ENCODE measurements at places on chromosomes 4 and X.

DNA sequence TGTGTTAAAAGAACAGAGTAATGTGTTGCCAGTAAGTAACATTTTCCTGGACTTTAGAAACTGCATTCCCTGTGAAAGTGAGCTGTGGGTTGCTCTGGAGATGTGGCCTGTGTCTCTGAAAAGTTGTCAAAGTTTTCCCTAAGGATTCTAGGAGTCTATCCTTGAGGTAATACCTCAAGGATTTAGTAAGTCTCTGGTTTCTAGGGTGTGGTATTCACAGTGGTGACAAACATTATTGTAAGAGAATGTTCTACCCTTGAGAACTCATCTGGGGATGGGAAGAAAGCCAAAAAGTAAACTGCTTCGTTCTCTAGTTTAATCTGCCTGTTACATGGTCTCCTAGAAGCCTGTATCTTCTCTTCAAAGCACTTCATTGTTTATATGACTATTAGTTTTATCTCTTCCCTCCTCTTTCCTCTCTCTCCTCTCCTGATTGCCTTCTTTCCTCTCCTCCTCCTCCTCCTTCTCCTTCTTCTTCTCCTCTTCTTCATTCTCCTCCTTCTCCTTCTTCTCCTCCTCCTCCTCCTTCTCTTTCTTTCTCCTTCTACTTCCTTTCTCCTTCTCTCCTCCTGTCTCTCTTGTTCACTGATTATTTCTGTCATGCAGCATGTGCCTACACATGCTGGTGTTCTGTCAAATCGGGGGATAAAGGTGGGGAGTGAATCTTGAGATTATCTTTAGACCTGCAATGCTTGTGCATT is 321.3 kb downstream of the PTTG2 start:
- no peaks in the 10 kb centered on the region for H3K36me3 ChIP-seq
- no peak overlapping the region for H3K4me3 ChIP-seq
- peaks cover 3% of the 10 kb centered on the region for H3K4me1 ChIP-seq

- no peak for DNase-seq
- no peak overlapping the region for H3K27ac ChIP-seq
- H3K4me1 ChIP-seq = peaks cover 55% of the 10 kb centered on the region
- no peaks in the 10 kb centered on the region for H3K27me3 ChIP-seq
These were observed 97.2 kb downstream of the ANXA3 start for GRCh38 chr4:78648640-78649363.

DNA sequence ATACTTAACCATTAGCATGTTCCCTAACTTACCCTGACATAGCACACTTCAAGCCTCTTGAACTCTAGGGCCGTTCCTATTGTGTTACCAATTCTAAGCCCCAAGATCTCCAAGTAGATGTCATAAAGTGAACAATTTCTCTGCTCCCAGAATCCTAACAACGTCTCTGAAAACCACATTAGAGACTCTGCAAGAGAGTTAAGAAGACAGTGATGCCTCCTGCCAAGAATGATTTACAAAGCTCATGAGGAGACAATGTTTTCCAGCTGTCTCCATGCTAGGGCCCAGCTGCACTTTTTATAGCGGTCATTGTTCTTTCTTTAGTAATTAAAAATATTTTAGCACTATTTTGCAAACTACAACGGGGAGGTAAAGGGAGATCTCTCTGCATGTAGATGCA is 358.4 kb downstream of the PPP3CA start:
- H3K4me3 ChIP-seq = no peak overlapping the region
- H3K27me3 ChIP-seq = no peaks in the 10 kb centered on the region
- peaks cover 5% of the 10 kb centered on the region for H3K4me1 ChIP-seq
- H3K36me3 ChIP-seq = no peaks in the 10 kb centered on the region
- H3K27ac ChIP-seq = no peak overlapping the region
- no peak for DNase-seq

- no peak overlapping the region for H3K4me3 ChIP-seq
- H3K27me3 ChIP-seq = no peaks in the 10 kb centered on the region
- no peaks in the 10 kb centered on the region for H3K36me3 ChIP-seq
- no peak for DNase-seq
These were observed 664.5 kb downstream of the PDHA2 start for GRCh38 chr4:96504386-96504785.

DNA sequence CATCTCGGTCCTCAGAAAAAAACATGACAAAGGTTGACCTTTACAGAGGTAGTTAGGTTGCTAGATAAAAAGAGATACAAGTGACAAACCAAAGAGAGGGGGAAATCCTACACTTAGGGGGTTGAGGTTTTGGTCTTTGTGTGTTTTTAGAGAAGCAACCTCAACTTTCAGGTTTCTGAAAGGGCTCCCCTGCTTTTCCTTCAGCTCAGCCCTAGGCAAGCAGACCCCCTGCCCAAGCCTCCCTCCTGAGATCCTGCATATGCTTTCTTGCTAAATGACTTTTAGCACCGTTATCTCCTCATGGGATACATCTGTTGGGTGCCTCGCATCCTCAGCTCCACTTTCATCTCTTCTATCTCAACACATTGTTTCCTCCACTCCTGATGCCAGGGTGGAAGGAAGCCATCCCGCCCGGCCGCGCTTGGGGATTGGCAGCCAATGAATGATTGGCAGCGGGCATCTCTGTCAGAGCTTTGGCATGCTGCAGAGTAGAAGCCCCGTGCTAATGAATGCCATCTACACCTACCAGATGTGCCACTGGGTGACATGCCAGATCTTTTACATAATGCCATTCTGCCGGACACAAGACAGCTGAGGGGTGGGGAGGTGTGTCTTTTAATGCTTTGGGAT is 15.0 kb upstream of the PRDM8 start:
- no peaks in the 10 kb centered on the region for H3K27me3 ChIP-seq
- no peak overlapping the region for H3K4me3 ChIP-seq
- H3K36me3 ChIP-seq = no peaks in the 10 kb centered on the region
- DNase-seq = no peak
- H3K27ac ChIP-seq = no peak overlapping the region
- H3K4me1 ChIP-seq = peaks cover 10% of the 10 kb centered on the region

DNA sequence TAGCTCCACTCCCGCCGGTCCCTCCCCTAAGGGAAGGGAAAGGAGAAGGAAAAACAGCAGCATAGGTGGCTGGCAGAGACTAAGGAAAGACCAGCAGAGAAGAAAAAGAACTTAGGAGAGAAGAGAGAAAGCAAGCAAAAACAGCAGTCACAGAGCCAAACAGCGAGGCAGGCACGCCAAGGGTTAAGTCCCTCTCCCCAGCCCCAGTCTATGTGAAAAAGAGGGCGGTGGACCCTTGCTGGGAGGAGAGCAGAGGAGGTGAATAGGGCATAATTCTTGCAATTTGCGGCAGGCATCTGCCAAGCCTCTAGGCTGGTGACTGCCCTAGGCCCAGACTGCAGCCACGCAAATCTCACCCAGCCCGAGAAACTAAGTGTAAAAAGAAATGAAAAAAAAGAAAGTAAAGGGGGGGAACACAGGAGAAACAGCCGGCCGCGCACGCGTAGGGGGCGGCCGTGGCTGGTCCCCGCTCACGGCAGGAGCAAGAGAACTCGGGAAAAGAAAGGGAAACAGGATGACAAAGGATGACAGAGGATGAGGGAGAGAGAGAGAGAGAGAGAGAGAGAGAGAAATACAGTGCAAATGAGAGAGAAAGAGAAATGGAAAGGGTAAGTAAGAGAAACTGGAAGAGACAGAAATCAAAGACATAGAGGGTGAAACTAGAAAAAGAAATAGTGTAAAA is 48.6 kb downstream of the MAGEA9 start:
- H3K36me3 ChIP-seq = no peaks in the 10 kb centered on the region
- no peaks in the 10 kb centered on the region for H3K4me1 ChIP-seq
- DNase-seq = no peak
- peak overlapping the region; percentile 61 for H3K27ac ChIP-seq
- H3K27me3 ChIP-seq = no peaks in the 10 kb centered on the region

DNA sequence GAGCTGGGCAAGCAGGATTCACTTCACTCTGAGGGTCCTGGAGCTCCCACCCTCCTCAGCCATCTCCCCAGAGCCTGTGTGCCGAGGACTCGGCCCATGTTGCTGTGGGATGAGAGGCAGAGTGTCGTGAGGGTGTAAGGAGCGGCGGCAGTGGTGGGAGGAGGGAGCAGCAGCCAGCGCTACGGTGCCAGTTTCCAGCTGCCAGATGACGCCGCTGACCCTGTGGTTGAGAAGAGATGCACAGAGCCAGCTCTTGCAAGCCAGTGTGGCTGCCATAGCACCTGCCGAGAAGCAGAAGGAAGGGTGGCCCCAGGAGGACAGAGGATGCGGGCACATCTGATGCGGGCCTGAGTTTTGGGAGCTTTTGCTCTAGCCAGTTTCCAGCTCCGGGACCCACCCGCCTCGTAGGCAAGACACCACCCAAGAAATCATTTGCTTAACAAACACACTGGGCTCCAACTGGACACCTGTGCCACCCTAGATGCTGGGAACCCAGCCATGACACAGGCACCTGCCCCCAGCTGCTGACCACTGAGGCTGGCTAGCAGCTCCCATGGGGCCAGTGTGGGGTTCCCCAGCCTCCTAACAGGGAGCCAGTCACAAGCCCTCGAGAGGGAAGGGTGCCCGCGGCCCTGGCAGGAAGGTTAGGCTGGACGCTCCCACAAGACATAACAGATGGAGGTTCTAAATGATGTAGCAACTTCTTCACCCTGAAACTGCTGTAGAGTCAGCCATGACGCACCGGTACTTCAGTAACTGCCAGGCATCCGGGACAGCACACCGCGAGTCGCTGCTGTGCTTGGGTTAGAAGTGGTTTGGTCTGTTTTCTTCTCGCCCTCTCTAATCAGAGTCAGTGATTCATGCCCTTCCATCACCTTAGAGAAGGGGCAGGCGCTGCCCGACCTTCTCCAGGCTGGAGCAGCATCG is 8.9 kb downstream of the MSANTD1 start:
- H3K4me1 ChIP-seq = peaks cover 18% of the 10 kb centered on the region
- no peak overlapping the region for H3K27ac ChIP-seq
- H3K4me3 ChIP-seq = no peak overlapping the region
- H3K36me3 ChIP-seq = no peaks in the 10 kb centered on the region
- peak; percentile 18 for DNase-seq

- no peak overlapping the region for H3K27ac ChIP-seq
- H3K4me3 ChIP-seq = no peak overlapping the region
- H3K27me3 ChIP-seq = no peaks in the 10 kb centered on the region
- no peak for DNase-seq
- no peaks in the 10 kb centered on the region for H3K36me3 ChIP-seq
These were observed 78.1 kb downstream of the HTRA3 start for GRCh38 chr4:8347660-8348059.

- no peaks in the 10 kb centered on the region for H3K36me3 ChIP-seq
- DNase-seq = no peak
- no peaks in the 10 kb centered on the region for H3K27me3 ChIP-seq
- no peak overlapping the region for H3K4me3 ChIP-seq
These were observed 2326.8 kb upstream of the AGA start for GRCh38 chr4:179768996-179769395.

GRCh38 chr4:105197777-105198176 is 51.1 kb downstream of the TET2 start:
- H3K36me3 ChIP-seq = no peaks in the 10 kb centered on the region
- no peaks in the 10 kb centered on the region for H3K27me3 ChIP-seq
- H3K4me3 ChIP-seq = no peak overlapping the region
- no peak overlapping the region for H3K27ac ChIP-seq
- peaks cover 42% of the 10 kb centered on the region for H3K4me1 ChIP-seq

GRCh38 chr4:33930497-33930896 is 2313.8 kb downstream of the ARAP2 start:
- H3K27me3 ChIP-seq = no peaks in the 10 kb centered on the region
- H3K27ac ChIP-seq = no peak overlapping the region
- no peaks in the 10 kb centered on the region for H3K36me3 ChIP-seq
- no peak overlapping the region for H3K4me3 ChIP-seq
- no peak for DNase-seq

DNA sequence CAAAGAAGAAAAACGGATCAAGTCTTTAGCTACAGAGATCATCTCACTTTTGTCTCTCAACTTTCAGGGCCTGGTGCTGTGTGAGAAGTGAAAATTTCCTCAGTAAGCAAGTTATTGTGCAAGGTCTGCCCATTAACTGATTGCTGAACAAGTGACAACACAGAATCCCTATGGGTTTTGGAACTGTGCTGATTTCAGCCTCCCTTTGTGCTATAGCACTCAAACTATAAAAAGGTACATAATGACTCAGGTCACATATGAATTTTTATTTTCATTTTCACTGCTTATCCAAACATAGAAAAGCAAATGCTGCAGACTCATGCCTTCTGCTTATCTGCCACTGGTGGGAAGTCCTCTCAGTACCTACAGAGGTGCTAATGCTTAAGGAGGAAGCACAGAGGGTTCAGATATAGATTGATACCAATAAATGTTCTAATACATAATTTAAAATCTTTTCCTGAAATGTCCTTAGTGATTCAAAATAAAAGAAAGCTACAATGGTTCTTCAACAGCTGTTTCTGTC is 576.2 kb upstream of the CT83 start:
- H3K27me3 ChIP-seq = no peaks in the 10 kb centered on the region
- no peak overlapping the region for H3K4me3 ChIP-seq
- no peaks in the 10 kb centered on the region for H3K36me3 ChIP-seq
- no peaks in the 10 kb centered on the region for H3K4me1 ChIP-seq
- DNase-seq = no peak

DNA sequence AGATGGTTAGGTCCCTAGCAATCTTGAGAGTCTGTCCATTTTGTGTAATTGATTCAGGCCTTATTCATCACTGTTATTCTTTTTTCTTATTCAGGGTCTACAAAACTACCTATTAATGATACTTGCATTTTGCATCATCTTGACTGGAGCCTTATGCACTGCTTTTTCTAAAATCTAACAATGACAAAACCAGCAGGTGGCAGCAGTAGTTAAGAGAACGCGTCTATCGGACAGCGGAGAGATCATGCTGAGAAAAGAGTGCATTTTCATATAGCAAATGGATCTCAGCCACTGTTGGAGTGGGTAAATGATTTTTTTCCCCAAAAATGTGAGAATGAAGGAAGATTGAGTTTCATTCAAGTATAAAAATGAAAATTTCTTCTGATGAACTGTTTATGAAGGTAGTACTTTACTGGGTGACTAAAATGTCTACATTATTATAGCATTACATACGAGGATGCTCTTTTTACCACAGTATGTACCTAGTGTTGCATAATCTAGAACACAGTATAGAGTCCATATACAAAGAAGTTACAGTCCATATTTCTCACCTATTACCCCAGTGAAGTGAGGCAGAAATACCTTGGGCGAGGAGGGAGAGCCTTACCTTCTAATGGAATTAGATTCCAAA is 43.2 kb downstream of the TMEM144 start:
- H3K36me3 ChIP-seq = no peaks in the 10 kb centered on the region
- no peak overlapping the region for H3K27ac ChIP-seq
- H3K4me1 ChIP-seq = no peaks in the 10 kb centered on the region
- peak; percentile 45 for DNase-seq
- no peak overlapping the region for H3K4me3 ChIP-seq

- no peaks in the 10 kb centered on the region for H3K36me3 ChIP-seq
- H3K27me3 ChIP-seq = no peaks in the 10 kb centered on the region
- peaks cover 5% of the 10 kb centered on the region for H3K4me1 ChIP-seq
- peak; percentile 31 for DNase-seq
- H3K4me3 ChIP-seq = no peak overlapping the region
These were observed 253.6 kb downstream of the CBLL2 start for GRCh38 chrX:22526339-22526738.

GRCh38 chrX:29581223-29581622 is 634.1 kb upstream of the MAGEB2 start:
- DNase-seq = no peak
- H3K4me1 ChIP-seq = no peaks in the 10 kb centered on the region
- H3K27me3 ChIP-seq = no peaks in the 10 kb centered on the region
- no peaks in the 10 kb centered on the region for H3K36me3 ChIP-seq
- H3K4me3 ChIP-seq = no peak overlapping the region
